Activated CD4-positive, alpha-beta T cell treated with anti-CD3 and anti-CD28 coated beads for 36 hours (primary cell): ENCODE measurements at places on chromosomes 2 and 18. TPM values are rescaled to one million over a fixed set of nuclear protein-coding genes. Genes with fewer than 3 reads are reported as not detected.
A peak's percentile ranks its signal among the peaks of the same experiment; 100 is the strongest.

DNA sequence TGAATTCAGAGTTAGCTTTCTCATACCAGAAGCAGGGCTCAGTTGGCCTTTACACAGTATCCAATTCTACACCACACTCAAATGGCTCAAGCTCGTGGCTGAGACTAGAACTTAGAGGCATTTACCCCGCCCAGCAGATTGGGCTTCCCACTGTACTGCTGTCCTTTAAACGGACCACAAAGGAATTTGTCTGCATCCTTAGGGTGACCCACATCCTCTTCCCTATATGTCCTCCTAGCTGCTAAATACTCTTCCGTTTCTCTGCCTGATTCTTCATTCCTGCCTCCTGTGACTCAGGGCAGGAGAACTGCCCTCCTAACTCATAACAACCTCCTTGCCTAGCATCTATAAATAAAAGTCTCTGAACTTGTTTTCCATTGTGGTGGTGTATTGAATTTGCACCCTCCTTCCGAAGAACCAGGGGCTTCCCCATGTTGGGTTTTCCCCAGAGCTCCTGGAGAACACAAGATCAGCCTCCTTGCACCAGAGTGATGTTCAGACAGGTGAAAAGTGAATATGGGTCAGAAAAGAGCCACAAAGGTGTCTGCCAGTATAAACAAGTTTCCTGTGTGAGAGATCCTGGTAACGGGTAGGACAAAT is 32.0 kb upstream of the MC4R start:
- H3K4me1 ChIP-seq, result no peaks in the 10 kb centered on the region
- DNase-seq, result no peak
- peaks cover 2% of the 10 kb centered on the region for H3K27me3 ChIP-seq
- no peaks in the 10 kb centered on the region for H3K36me3 ChIP-seq
- H3K4me3 ChIP-seq, result no peak overlapping the region
- H3K27ac ChIP-seq, result no peak overlapping the region

DNA sequence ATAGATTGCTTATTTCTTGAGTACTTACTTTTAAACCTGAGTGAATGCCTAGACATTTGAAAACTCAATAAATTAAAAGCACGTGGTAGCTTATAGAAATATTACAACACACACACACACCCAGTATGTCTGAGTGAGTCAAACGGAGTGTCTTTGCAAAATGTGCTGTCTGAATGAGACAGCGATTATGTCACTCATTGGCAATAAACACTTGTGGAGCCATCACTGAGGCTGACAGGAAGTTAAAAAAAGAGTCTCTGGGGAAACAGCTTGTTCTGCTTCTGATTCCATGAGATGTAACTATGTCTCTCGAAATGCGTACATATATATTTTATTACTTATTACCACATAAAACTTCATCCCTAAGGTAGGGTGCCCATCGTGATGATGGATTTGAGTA is 22.3 kb upstream of the VPS4B start:
- no peaks in the 10 kb centered on the region for H3K36me3 ChIP-seq
- no peaks in the 10 kb centered on the region for H3K27me3 ChIP-seq
- no peak for DNase-seq

GRCh38 chr2:173754837-173755236 is 210.3 kb downstream of the SP3 start:
- no peaks in the 10 kb centered on the region for H3K4me1 ChIP-seq
- no peak overlapping the region for H3K4me3 ChIP-seq
- DNase-seq, result no peak
- H3K27me3 ChIP-seq, result peaks cover 6% of the 10 kb centered on the region

- DNase-seq, result no peak
- H3K27ac ChIP-seq, result no peak overlapping the region
- no peaks in the 10 kb centered on the region for H3K36me3 ChIP-seq
Observed at GRCh38 chr18:75172299-75173124, 36.4 kb downstream of the PTGR3 start.

DNA sequence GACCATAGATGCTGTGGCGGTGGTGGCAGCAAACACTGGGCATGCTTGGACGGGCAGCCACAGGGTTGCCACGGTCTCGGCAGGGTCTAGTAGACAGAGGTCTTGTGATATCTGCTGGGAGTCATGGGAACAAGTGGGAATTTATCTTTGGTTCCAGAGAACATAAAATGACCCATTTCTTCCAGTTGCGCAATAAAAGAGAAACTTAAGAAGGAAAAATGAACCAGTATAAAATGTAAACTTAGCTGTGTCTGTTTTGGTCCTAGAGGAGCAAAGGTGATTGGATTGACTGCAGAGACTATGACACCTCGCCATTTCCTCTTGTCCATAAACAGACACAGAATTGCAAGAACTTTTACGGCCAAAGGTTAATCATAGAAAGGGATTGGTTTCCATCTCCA is 132.6 kb upstream of the RBBP8 start:
- H3K4me3 ChIP-seq, result no peak overlapping the region
- H3K4me1 ChIP-seq, result no peaks in the 10 kb centered on the region
- H3K27me3 ChIP-seq, result peaks cover 2% of the 10 kb centered on the region
- H3K27ac ChIP-seq, result no peak overlapping the region
- DNase-seq, result no peak
- H3K36me3 ChIP-seq, result no peaks in the 10 kb centered on the region

DNA sequence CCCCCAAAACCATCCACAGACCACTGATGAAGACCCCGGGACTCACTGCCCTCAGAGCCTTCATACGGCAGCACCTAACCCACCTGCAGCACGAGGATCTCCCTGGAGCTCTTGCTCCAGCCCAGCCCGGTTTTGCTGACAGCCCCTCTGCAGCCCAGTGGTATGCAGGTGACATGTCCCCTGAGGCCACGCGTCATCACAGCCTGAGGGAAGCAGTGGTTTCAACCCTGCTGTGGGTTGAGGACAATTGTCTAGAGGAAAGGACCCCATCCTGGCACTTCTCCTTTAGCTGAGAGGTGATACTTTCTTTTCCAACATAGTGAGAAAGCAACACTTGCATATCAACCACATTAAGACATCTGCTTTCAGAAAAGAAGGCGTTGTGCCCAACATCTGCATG is 134.0 kb downstream of the SEPTIN10 start:
- H3K27ac ChIP-seq, result no peak overlapping the region
- DNase-seq, result no peak
- H3K36me3 ChIP-seq, result no peaks in the 10 kb centered on the region
- H3K27me3 ChIP-seq, result no peaks in the 10 kb centered on the region
- H3K4me1 ChIP-seq, result peaks cover 6% of the 10 kb centered on the region
- H3K4me3 ChIP-seq, result no peak overlapping the region

- H3K4me3 ChIP-seq, result no peak overlapping the region
- no peaks in the 10 kb centered on the region for H3K4me1 ChIP-seq
- H3K27ac ChIP-seq, result no peak overlapping the region
- peak; percentile 49 for DNase-seq
Observed at GRCh38 chr18:4068552-4069158, 386.5 kb downstream of the DLGAP1 start.

GRCh38 chr2:227623226-227623625 is 5.9 kb downstream of the SCYGR4 start:
- no peak overlapping the region for H3K27ac ChIP-seq
- H3K4me3 ChIP-seq, result no peak overlapping the region
- peaks cover 5% of the 10 kb centered on the region for H3K27me3 ChIP-seq
- no peak for DNase-seq

DNA sequence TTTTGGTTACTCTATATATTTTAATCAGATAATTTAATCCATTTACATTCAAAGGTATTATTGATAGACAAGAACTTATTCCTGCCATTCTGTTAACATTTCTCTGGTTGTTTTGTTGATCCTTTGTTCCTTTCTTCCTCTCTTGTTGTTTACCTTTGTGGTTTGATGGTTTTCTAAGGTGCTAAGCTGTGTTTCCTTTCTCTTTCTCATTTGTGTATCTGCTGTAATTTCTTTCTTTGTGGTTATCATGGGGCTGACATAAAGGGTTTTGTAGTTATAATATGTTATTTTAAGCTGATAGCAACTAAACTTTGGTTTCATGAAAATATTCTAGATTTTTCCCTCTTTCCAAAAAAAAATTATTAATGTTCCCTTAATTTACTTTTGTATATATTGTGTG is 179.2 kb downstream of the NDUFA10 start:
- peaks cover 4% of the 10 kb centered on the region for H3K36me3 ChIP-seq
- peaks cover 9% of the 10 kb centered on the region for H3K27me3 ChIP-seq
- no peak overlapping the region for H3K27ac ChIP-seq
- no peak overlapping the region for H3K4me3 ChIP-seq

DNA sequence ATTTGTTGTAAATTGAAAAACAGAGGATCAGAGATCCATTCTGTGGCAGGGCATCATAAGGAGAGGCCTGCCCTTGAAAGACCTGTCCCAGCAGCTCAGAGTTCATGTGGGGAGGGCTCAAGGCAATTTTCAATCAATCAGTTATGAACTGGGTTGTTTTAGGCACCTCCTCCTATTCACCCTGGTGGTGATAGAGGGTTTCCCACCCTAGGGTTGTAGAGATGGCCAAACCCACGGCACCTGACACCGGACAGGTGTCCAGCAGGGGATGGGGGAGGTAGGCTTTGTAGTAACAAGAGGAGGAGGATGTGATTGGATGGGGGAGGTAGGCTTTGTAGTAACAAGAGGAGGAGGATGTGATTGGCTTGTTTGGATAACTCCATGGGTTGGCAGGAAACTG is 205.7 kb downstream of the SOCS6 start:
- peaks cover 2% of the 10 kb centered on the region for H3K4me1 ChIP-seq
- no peaks in the 10 kb centered on the region for H3K36me3 ChIP-seq
- H3K27me3 ChIP-seq, result no peaks in the 10 kb centered on the region

DNA sequence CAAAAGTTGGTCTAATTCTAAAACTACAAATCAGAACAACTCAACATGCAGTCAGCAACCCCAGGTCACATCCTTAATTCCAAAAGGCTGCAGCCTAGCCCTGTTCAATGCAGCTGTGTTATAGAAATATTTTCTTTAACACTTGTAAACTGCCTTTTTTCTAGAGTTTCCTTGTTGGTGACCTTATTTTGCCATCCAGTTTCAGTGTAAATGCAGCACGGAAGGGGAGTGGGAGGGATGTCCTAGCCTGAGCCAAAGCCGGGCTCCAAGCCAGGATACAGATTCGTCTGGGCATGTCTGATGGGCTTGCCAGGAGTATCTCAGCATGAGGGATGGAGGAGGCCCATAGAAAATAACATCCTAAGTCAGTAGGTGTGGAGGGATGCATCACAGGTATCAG is 17.7 kb upstream of the SP3 start:
- H3K27me3 ChIP-seq, result peaks cover 2% of the 10 kb centered on the region
- no peak overlapping the region for H3K4me3 ChIP-seq
- DNase-seq, result no peak
- no peaks in the 10 kb centered on the region for H3K36me3 ChIP-seq

GRCh38 chr2:1974397-1974796 is 230.1 kb upstream of the PXDN start:
- H3K27ac ChIP-seq, result no peak overlapping the region
- H3K36me3 ChIP-seq, result no peaks in the 10 kb centered on the region
- no peak overlapping the region for H3K4me3 ChIP-seq

DNA sequence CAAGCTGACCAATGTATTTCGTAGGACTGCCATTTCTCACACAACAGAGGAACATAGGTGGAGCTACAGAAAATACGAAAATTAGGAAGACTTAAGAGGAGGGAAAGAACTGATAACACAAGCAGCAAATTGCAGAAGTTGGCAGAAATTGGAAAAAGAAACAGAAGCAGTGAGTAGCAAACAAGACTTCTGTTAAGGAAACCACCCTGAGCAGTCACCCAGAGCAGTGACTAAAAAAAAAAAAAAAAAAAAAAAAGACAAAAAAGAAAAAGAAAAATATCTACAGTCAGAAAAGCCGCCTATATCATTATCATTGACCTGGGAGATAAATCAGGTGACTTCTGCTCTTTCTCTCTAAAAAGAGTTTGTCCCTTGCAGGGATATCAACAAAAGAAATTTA is 21.4 kb downstream of the STK17B start:
- no peak for DNase-seq
- H3K27me3 ChIP-seq, result no peaks in the 10 kb centered on the region
- peaks cover 80% of the 10 kb centered on the region for H3K36me3 ChIP-seq
- H3K4me1 ChIP-seq, result peaks cover 90% of the 10 kb centered on the region
- H3K4me3 ChIP-seq, result peak overlapping the region; percentile 11

- H3K27ac ChIP-seq, result no peak overlapping the region
- no peak overlapping the region for H3K4me3 ChIP-seq
- H3K27me3 ChIP-seq, result no peaks in the 10 kb centered on the region
- H3K4me1 ChIP-seq, result no peaks in the 10 kb centered on the region
- no peak for DNase-seq
Observed at GRCh38 chr2:132589111-132589830, 80.7 kb downstream of the LYPD1 start.

DNA sequence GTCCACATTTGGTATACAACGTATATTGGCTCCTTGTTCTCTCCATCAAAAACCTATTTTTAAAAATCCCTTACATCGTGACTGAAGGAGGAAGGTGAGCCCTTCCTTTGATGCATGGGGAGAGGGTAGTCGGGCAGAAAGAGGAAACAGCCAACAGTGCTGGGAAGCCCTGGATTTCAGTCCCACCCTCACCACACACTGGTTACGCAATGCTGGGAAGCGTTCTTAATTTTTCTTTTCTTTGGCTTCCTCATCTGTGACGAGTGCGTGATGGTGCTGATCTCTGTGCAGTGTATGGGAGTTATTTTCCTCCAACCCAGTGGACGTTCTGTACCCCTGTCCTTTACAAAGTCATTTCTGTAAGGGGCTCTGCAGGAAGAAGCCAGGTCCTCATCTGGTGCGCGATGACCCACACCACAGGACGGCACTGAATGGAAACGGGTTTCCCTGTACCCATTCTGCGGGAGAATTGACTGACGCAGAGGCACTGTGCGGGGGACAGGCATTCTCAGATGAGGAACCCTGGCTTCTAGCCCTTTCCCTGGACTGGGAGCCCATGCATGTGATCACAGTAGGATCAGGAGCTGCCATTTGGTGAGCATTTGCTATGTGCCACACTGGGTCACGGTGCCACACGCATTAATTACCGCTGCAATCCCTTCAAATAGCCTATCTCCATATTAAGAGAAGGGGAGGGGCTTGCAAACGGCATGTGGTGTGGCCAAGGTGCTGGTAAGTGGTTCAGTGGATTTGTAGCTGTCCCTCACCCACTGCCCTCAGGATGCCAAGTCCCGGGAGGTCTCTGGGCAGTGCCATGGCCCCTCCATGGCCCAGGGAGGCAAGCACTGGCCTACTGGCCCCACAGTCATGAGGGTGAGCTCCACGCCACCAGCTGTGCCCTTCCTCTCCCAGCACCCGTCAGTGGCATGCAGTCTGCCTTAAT is 4.3 kb downstream of the COLEC11 start:
- no peak overlapping the region for H3K4me3 ChIP-seq
- H3K36me3 ChIP-seq, result no peaks in the 10 kb centered on the region
- H3K27me3 ChIP-seq, result no peaks in the 10 kb centered on the region
- DNase-seq, result no peak
- no peak overlapping the region for H3K27ac ChIP-seq

GRCh38 chr2:1766851-1767811 is 22.8 kb upstream of the PXDN start:
- DNase-seq, result no peak
- no peaks in the 10 kb centered on the region for H3K36me3 ChIP-seq
- no peaks in the 10 kb centered on the region for H3K4me1 ChIP-seq
- peaks cover 2% of the 10 kb centered on the region for H3K27me3 ChIP-seq

Gene INHA
- total RNA-seq, result not detected

Gene DQX1
- total RNA-seq, result 0.40 TPM

Gene GALNT13
- total RNA-seq, result not detected

Gene TMEFF2
- not detected for total RNA-seq

Gene HOXD9
- total RNA-seq, result not detected

Gene CRYGD
- not detected for total RNA-seq

Gene COLEC12
- total RNA-seq, result not detected

Gene ADAM23
- total RNA-seq, result 1.1 TPM

Gene DNAH6
- 1.3 TPM for total RNA-seq

Gene EMILIN1
- total RNA-seq, result 0.40 TPM
